Activated CD4-positive, alpha-beta memory T cell treated with anti-CD3 and anti-CD28 coated beads for 36 hours (primary cell): ENCODE measurements at places on chromosomes 3 and 15. TPM values are rescaled to one million over a fixed set of nuclear protein-coding genes. Genes with fewer than 3 reads are reported as not detected.

GRCh38 chr15:62453981-62454380 lies 288.9 kb upstream of the C2CD4B start:
- DNase-seq = no peak

DNA sequence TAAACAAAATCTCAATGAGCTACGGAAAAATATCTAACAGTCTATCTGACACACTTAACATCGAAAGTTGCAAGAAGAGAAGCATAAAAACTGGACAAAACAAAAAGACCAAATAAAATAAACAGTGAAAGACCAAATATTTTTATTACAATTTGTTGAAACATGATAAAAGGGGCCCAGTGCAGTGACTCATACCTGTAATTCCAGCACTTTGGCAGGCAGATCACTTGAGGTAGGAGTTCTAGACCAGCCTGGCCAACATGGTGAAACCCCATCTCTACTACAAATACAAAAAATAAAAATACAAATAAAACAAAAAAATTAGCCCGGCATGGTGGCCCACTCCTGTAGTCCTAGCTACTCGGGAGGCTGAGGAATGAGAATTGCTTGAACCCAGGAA lies 914.0 kb upstream of the ALCAM start:
- no peak for DNase-seq

GRCh38 chr3:156109989-156110388 lies 10.4 kb upstream of the KCNAB1 start:
- DNase-seq = no peak

GRCh38 chr3:49158103-49158709 lies 7.9 kb downstream of the CCDC71 start:
- peak; percentile 78 for DNase-seq

DNA sequence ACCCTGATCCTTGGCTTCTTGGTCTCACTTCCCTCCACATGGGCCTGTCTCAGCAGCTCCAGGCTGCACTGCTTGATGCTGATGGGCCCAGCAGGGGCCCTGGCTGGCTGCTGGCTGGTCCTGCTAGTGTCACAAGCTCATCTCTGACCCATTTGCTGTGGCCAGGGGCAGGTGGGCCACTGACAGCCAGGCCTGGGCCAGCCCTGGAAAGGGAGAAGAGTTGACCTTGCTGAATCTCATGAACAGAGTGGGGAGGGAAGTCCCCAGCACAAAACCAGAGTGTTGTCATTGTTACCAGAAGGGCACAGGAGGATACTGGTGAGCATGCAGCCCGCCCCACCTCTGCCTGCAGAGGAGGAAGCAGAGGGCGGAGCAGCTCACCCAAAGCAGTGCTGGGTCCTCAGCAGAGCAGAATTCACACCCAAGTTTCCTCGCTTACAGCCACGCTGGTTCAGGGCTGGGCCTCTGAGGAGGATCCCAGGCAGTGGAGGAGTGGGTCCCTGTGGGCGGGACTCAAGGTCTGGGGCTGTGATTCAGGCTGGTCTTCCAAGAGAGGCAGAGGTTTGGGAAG lies 7.6 kb upstream of the KLF15 start:
- DNase-seq = no peak

DNA sequence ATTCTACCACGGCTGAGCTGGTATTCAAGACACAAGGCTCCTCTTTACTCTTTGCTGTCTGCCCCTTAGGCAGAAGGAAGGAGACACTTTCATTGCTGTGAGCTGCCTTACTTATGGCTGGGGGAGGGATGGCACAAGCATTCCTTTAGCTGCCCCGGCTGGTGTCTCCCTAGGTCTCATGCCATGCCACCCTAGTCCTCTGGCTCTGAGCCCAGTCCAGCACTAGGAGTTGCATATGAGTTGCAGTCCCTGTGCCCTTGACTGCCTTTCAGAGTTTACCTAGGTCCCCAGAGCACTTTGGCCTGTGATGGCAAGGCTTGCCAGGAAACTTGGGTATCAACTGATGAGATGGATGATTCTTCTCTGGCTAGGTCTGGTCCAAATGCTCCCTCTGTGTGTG lies 296.4 kb downstream of the RBMS3 start:
- no peak for DNase-seq

- DNase-seq = no peak
These were observed 113.8 kb downstream of the IQSEC1 start for GRCh38 chr3:12959410-12959809.

- DNase-seq = no peak
These were observed 119.5 kb downstream of the CHST2 start for GRCh38 chr3:143239031-143239430.

GRCh38 chr3:193771011-193771652 lies 178.1 kb downstream of the OPA1 start:
- no peak for DNase-seq

DNA sequence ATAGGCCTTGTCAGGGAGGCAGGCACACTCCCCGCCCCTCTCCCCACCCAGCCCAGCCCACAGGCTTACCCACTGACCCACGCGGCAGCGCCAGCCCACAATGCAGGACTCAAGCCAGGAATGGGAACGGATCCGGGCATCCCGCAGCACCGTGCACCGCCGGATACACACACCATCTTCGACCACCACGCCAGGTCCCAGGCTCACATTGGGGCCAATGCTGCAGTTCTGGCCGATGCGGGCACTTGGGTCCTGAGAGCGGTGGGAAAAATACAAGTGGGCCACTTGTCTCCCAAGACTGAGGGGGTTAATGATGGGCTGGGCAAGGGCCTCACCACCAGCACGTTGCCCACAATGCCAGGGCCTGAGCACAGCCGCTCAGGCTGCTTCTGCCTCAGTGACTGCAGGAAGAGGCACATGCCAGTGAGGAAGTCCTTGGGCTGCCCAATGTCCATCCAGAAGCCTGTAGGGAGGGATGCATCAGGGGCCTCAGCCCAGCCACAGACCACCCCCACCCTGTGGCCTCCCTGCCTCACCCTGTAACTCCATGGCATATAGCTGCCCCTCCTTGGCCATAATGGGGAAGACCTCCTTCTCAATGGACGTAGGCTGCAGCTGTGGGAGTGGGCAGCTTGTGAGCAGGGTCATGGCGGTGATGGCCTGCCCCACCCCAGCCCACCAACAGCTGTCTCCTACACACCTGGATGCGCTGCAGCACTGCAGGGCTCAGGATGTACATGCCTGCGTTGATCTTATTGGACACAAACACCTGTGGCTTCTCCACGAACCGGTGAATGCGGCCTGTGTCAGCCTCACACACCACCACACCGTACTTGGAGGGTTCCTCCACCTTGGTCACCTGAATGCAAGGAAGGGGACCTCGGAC lies 1.6 kb downstream of the GMPPB start:
- DNase-seq = no peak

DNA sequence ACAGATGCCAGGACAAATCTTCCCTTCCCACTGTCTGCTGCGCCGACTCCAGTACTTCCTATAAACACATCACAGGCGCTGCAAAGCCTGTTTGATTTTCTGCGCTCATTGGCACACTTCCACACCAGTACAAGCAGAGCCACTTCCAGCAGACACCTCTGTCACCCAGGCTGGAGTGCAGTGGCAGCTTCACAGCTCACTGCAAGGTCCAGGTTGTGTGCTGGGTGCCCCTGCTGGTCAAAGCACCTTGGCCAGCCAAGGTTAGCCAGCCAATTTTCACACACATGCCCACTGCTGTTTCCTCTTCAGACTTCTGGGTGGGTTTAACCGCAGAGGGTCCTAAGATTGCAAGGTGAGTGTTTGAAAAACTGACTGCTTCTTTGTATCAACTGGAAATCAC lies 4.9 kb downstream of the CHDH start:
- DNase-seq = no peak

DNA sequence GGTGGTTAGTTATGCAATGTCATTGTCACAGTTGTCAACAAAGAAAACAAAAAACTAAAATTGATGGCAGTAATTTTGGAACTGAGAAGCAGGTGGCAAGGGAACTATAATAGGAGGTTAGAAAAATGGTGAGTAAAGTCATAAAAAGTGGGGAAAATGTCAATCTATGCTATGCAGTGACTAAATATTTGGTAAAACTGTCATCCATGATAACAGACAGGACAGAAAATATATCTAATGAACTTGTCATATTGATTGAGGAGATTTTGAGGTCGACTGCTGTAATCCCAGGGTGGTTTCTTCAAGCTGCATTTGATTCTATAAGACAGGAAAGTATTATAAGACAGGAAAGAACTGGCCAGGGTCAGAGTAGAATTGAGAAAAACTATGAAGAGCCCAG lies 998.4 kb downstream of the IGSF11 start:
- DNase-seq = no peak

- no peak for DNase-seq
These were observed 62.0 kb downstream of the LMCD1 start for GRCh38 chr3:8563597-8563996.

DNA sequence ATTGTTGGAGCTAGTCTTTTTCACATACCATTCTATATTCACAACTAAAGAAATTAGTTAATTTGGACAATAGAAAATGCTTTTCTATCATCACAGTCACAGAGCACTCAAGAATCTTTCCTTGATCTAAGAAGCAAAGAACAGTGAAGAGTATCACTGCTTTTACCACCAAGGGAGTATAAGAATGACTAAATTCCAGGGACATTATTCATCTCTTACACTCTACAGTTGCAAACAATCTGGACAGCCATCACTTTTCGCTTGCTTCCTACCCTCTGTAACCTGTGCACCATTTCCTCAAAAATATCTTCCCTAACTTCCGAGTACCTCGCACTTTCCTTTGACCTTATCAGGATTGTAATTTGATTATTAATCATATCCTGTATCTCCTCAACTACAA lies 359.5 kb upstream of the TMCO5A start:
- no peak for DNase-seq

- DNase-seq = no peak
These were observed 234.2 kb downstream of the TBC1D5 start for GRCh38 chr3:17508180-17508752.

Gene ZIC4
- total RNA-seq = not detected

Gene CGNL1
- not detected for total RNA-seq

Gene IL17RE
- 1.8 TPM for total RNA-seq

Gene GOLGA8R
- 0.56 TPM for total RNA-seq

Gene LRRC34
- 2.8 TPM for total RNA-seq

Gene SERPINI1
- 2.3 TPM for total RNA-seq

Gene IGSF10
- not detected for total RNA-seq

Gene CDHR4
- 0.22 TPM for total RNA-seq
